ENCODE measurements at places on chromosomes 1 and 21.
A peak's percentile ranks its signal among the peaks of the same experiment; 100 is the strongest.

GRCh38 chr1:25442178-25442577 lies 11.5 kb downstream of the MACO1 start:
- no peak for DNase-seq

DNA sequence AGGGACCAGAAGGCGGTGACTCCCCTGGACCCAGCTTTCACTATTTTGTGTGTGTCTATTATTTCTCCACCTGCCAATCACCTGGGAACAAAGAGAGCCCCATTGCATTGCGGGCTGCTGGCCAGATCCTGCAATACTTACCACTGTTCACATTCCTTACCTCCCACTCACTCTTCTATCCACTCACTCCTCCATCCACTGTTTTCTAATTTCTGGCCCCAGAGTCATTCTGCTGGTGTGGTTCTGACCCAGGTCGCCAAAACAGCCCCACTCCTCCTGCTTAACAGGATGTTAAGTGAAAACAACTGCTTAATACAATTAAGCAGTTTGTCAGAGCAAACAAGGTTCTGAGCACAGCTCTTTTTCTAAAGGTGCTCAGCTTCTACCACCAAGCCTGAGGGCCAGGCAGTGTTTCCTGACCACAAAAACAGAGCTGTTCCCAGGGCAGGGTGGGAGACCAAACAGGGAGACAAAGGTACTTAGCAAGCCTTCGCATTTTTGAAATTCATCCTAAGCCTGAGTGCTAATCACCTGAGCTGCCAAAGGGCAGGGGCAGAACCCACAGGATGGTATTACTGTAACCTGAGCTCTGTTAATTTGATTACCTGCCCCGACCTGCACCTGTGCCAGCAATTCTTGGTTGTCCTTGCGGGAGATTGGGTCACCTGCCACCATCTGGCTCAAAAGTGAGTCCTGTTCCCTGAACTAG lies 38.5 kb upstream of the EFCAB14 start:
- DNase-seq = peak; percentile 20

DNA sequence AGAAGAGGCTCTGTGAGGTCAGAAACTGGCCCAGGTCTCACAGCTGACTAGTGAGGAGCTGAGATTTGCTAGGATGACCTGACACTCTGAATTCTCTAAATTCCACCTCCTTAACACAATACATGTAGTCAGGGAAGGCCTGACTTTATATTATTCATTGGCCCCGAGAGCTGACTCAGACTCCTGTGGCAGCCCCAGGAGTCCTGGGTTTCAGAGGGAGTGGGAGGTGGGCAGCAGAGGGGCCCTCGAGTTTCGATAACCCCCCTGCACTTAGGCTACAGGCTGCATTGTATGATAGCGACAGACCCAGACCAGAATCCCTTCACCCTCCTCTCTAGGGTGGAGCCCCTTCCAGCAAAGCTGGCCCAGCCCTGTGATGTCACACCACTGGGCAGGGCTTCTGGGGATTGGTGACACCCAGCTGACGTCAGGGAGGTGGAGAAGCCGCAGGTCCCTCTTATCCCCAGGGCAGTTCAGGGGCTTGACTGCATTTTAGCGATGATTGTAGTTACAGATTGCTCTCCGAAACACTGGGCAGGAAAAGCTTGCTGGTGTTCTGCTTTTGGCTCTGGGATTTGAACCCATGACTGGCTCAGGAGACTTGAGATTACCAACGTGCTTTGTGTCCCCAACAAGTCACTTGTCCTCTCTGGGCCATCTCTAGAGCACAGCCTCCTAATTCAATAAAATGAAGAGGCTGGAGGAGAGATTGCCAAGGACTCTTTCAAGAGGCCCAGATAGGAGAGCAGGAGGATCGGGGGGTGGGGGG lies 17.0 kb upstream of the GPR37L1 start:
- DNase-seq = no peak

- no peak for DNase-seq
Observed at GRCh38 chr1:65277605-65278347, 31.6 kb upstream of the DNAJC6 start.

DNA sequence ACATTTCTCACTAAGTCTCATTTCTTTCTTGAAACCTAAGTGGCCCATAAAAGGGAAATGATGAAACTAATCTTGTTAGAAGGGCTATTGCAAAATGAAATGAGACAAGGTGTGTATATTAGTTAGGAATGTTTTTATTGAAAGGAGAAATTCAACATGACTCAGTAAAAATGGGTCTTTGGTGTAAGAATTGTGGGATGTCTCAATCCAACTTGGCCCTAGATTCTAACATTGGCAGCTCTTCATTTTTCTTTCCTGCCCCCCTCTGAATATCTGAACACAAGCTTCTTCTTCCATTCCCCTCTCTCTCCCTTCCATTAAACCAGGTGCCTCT lies 26.8 kb upstream of the TARBP1 start:
- DNase-seq = no peak

DNA sequence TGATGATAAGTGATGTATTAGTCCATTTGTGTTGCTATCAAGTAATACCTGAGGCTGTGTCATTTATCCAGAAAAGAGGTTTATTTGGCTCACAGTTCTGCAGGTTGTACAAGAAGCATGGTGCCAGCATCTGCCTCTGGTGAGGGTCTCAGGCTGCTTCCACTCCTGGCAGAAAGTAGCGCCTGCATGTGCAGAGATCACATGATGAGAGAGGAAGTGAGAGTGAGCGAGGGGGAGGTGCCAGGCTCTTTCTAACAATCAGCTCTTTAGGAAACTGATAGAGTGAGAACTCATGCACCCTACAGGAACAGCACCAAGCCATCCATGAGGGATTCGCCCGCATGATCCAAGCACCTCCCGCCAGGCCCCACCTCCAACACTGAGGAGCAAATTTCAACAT lies 2.2 kb upstream of the FHAD1 start:
- no peak for DNase-seq

- no peak for DNase-seq
Observed at GRCh38 chr1:109716121-109716520, 4.1 kb downstream of the GSTM5 start.

- DNase-seq = no peak
Observed at GRCh38 chr21:34611528-34611927, 3.4 kb downstream of the RCAN1 start.

DNA sequence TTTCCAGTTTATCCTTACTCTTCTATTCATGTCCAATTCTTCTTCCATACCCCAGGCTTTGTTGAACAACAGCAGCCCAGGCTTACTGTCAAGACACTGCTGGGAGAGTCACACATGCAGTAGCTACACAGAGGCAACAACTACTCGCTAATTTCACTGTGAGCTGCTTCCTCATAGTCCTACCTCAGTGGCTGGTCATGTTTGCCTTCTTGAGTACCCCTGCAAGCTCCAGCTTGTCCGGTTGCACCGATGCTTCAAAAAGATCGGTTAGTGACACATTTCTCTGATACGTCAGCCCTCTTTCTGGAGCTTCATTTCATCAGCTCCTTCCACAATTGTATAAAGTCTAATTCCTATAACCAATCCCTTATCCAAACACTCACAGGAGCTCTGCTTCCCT lies 246.7 kb upstream of the NFIA start:
- DNase-seq = no peak

GRCh38 chr1:93800856-93801255 lies 78.2 kb downstream of the DNTTIP2 start:
- no peak for DNase-seq

DNA sequence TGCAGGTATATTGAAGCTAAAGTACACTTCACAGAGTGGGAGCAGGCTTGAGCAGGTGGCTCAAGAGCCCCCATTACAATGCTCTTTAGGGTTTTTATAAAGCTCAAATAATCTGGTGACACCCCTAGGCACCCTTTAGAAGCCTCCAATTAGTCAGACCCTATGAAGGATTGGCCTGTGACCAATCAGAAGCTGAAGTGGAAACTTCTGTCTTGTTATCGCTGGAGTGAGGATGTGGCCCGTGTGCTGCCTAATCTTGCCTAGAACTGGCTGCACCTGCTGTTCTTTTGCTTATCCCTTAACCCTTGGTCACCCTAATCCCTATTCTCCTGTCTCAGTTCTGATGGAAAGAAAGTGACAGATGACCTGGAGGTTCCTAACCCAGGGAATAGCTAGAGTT lies 70.8 kb upstream of the ABCG1 start:
- no peak for DNase-seq

All from iPS DF 6.9 (cell line).